ENCODE measurements at places on chromosomes 1 and 21. TPM values are rescaled to one million over a fixed set of nuclear protein-coding genes. Genes with fewer than 3 reads are reported as not detected.

DNA sequence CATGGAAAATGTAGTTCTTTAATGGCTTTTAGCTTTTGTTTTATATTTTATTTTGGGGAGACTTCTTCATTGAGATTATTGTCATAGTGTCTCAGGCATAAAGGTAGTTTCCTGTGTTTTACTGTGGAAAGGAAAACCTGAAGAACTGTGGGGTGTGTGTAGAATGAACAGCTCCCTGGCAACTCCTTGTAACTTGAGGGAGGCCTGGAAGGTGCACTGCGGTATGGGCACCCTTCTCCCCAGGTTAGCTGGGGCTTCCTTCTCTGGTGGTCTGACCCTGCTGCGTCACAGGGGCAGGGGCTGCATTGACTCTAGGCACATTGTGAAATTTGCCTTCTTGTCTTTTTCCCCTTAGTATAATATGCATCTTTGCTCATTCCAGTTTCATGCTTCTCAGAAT lies 1.7 kb downstream of the ATP1B1 start:
- DNase-seq: peak; percentile 24

- DNase-seq: no peak
These were observed 39.8 kb upstream of the C1orf105 start for GRCh38 chr1:172380441-172381244.

DNA sequence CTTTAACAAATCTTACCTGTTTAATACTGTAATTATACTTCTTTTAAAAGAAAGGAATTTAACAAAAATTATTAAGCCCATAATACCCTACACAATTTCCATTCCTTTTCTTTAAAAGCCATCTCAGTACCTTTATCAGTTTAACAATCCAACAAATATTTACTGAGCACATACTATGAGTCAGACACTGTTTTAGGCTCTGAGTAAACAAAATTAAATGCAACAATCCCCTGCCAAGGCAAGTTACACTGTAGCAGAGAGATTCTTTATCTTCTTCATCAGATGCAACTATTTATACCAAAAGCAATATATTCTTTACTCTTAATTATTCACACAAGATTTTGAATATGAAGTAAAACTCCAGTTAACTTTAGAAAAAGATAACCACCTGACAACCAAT lies 12.0 kb downstream of the DENND1B start:
- peak; percentile 43 for DNase-seq

DNA sequence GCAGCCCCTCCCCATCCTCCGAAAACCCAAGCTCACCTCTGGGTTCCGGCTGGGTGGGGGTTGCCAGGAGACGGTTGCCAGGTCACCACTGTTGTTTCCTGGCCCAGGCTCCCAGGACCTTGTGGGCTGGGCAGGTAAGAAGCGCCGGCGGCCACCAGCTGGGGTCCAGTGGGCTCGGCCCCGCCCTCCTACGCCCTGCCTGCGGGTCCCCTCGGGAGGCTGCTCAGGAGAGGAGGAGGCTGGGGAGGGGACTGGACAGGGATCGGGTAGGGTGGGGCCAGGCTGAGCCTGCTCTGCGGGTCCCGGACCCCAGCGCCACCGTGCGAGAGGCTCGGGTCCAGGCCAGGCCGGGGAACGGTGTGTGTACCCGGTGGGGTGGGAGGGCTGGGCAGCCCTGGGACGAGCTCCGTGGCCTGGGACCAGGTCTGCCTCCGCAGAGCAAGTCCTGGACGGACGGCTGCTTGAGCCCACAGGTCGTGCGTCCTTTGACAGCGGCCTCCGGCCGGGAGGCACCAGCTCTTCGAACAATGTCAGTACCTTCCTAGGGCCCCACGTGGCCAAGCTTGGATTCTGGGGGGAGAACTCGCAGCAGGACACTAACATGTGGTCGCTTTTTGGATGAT lies at the start of gene TTLL10:
Gene TTLL10 (plus strand): TSS at position 88 of the 623 bp plus-strand sequence. CDS start 5,336 bp downstream, outside the sequence.
- peak; percentile 21 for DNase-seq

GRCh38 chr1:32263744-32264143 lies 12.7 kb downstream of the LCK start:
- no peak for DNase-seq

- no peak for DNase-seq
These were observed 108.2 kb downstream of the LYPLAL1 start for GRCh38 chr1:219281831-219282230.

GRCh38 chr1:20486457-20487235 lies 636 bp upstream of the CAMK2N1 start:
- peak; percentile 58 for DNase-seq

GRCh38 chr1:204093781-204094180 lies 20.9 kb downstream of the SOX13 start:
- no peak for DNase-seq

- DNase-seq: no peak
These were observed 21.3 kb downstream of the SYDE2 start for GRCh38 chr1:85179522-85179921.

- DNase-seq: no peak
These were observed 114.7 kb upstream of the CDC42BPA start for GRCh38 chr1:227432981-227433380.

DNA sequence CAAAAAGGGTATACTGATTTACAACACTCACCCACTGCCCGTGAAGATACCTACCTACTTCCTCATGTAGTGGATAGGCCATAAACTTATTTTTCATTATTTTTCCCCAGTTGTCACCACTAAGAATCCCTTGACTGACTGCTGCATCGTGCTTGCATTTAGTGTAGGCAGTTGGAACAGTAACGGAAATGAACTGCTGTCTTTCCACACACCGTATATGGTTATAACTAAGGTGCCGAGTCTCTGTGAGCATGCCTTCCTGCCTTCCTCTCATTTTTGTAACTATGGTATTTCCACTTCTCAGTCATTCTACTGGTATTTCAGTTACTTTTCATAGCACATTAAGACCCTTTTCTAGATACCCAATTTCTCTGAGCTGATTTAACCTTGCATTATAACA lies 36.4 kb downstream of the SLC35F3 start:
- DNase-seq: no peak

GRCh38 chr1:87058343-87058649 lies 143.9 kb downstream of the HS2ST1 start:
- DNase-seq: peak; percentile 28

GRCh38 chr1:202084791-202085681 lies 37.7 kb upstream of the GPR37L1 start:
- DNase-seq: no peak

- peak; percentile 39 for DNase-seq
These were observed 7.4 kb downstream of the ZNF644 start for GRCh38 chr1:91014475-91014874.

DNA sequence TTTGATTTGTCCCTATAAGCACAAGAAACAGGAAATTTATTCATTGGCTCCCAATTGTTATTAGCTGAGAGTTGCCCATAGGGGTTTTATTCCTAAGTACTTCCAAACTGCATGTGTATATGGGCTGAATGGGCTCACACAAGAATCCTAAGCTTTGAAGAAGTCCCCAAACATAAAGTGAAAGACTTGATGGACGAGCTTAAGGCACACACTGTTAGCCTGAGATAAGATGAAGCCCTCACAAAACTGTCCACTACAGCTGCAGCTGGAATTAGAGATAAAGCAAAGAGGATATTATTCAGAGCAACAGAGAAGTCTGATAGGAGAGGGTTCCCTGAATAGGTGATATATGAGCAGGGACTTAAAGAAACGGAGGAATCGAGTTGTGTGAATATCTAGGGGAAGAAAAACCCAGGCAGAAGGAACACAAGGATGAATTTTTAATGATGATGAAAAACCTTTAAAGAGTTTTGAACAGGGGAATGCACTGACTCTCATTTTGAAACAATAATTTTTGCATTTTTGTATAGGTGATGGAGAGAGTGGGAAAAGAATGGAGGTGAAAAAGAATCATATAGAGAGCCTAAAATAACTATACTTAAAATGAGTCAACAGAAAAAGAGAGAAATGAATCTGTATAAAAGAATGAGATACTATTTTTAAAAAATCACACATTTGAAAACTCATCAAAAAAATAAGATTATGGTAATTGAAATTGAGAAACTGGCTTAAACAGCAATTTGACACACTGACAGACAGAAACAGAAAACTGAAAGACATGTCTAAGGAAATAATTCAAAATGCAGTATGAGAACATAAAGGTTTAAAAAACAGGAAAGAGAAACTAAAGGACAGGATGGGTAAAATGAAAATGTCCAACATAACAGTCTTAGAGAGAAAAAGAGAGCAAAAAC lies 133.6 kb upstream of the POGK start:
- DNase-seq: no peak

DNA sequence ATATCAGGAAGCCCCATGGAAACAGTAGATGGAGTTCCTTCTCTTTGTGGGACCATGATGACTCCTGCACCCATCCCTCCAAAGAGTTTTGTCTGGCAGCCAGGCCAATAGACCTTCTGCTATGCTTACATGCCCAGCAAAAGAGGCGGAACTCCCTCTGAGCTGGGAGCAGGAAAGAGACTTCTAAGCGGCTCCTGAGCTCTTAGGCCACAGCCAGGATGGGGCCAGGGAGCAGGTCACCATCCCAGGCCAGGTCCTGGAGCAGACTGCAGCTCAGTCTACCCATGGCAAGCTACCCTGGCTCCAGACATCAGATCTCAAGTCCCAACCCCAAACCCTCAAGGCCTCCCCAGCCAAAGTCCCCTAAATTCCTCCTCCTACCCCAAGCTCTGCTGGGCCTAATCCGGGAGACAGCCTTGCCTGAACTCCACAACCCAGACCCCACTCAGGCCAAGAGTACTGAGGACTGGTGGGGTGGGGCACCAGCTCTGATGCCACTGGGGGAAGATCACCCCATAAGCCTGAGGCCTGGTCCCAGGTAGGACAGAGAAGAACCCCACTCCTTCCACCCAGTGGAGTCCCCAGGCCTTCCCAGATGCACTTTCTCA lies 387.9 kb downstream of the MATN1 start:
- DNase-seq: peak; percentile 13

GRCh38 chr21:44931501-44932407 lies 8.1 kb upstream of the SLX9 start:
- no peak for DNase-seq

- DNase-seq: no peak
These were observed 20.8 kb upstream of the IL10 start for GRCh38 chr1:206792939-206793607.

DNA sequence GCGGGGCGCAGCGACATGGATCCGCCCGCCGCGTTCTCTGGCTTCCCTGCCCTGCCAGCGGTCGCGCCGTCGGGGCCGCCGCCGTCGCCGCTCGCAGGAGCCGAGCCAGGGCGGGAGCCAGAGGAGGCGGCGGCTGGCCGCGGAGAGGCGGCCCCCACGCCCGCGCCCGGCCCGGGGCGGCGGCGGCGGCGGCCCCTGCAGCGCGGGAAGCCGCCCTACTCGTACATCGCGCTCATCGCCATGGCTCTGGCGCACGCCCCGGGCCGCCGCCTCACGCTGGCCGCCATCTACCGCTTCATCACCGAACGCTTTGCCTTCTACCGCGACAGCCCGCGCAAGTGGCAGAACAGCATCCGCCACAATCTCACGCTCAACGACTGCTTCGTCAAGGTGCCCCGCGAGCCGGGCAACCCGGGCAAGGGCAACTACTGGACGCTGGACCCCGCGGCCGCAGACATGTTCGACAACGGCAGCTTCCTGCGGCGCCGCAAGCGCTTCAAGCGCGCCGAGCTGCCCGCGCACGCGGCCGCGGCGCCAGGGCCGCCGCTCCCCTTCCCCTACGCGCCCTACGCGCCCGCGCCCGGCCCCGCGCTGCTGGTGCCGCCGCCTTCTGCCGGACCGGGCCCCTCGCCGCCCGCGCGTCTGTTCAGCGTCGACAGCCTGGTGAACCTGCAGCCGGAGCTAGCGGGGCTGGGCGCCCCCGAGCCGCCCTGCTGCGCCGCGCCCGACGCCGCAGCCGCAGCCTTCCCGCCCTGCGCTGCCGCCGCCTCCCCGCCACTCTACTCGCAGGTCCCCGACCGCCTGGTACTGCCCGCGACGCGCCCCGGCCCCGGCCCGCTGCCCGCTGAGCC lies 459 bp downstream of the FOXE3 start:
- DNase-seq: no peak

DNA sequence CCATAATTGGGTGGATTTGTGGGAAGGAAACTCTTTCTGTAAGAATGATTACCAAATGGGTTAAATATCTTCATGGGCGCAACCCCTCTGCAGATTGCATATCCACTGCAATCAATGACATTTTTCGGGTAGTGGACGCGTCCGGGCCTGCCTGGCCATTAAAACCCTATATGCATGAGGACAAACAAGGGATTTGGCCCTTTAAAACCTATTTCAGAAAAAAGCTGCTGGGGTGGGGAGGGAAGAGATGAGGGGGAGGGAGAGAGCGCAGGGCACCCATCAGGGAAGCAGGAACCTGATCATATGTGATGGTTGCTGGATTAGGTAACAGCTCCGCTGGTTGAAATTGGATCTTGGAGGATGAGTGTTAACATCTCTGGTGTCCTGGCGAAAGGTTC lies 228.8 kb downstream of the PBX1 start:
- DNase-seq: no peak

- DNase-seq: no peak
These were observed 108.5 kb upstream of the GNG12 start for GRCh38 chr1:67941746-67942145.

DNA sequence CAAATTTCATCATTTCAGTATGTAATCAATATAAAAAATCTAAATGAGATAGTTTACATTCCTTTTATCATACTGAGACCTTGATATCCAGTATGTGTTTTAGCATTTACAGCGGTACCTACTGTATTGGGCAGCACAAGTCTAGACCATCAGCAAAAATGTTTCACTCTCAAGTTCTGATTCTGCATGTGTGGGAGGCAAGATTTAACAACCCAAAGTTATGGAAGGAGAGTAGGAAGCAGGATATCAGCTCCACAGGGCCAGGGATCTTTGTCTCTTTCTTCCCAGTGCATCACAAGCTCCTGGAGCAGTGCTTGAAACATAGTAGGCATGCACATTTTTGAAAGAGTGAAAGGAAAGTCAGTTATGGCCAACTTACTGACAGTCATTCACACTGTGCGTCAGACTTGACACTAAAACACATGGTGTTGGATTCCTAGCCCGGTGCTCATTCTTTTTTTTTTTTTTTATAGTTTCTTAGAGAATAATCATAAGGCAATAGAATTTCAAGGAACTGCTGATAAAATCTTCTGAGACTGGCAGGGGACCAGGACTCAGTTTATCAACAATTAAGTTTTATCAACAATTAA lies 6.1 kb downstream of the TENT5C start:
- peak; percentile 7 for DNase-seq

- DNase-seq: no peak
These were observed 152.8 kb downstream of the ZSCAN20 start for GRCh38 chr1:33624991-33625870.

DNA sequence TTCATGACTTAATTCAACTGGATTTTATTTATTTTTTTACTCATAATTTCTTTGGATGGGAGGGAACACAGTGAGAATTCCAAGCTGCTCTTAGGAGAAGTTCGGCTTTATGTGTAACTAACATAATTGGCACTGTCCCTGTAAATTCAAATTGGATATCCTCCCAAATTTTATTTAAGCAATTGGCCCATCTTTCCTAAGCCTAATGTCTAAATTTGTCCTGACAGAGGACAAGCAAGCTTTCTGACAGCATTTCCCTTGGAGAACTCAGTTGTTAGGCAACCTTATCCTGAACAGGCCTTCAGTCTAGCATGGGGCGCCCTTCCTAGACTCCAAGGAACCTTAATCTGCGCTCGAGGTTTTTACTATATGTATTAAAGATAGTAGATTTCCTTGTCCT lies 550.3 kb downstream of the NUF2 start:
- no peak for DNase-seq

ID3 gene
- total RNA-seq: 1,078 TPM

CHIA gene
- not detected for total RNA-seq

HAO2 gene
- not detected for total RNA-seq

BARHL2 gene
- not detected for total RNA-seq

BRINP3 gene
- not detected for total RNA-seq

C8B gene
- not detected for total RNA-seq

CELSR2 gene
- total RNA-seq: 3.7 TPM

MTHFR gene
- 7.5 TPM for total RNA-seq

FMO2 gene
- not detected for total RNA-seq

KIF26B gene
- 0.22 TPM for total RNA-seq

GORAB gene
- 12.7 TPM for total RNA-seq
